IMR-90 (cell line): ENCODE measurements at places on chromosomes 12 and 14. TPM values are rescaled to one million over a fixed set of nuclear protein-coding genes. Genes with fewer than 3 reads are reported as not detected.
A peak's percentile ranks its signal among the peaks of the same experiment; 100 is the strongest.

- no peak for DNase-seq
- peaks cover 81% of the 10 kb centered on the region for H3K36me3 ChIP-seq
- H3K4me3 ChIP-seq: no peak overlapping the region
- no peaks in the 10 kb centered on the region for H3K4me1 ChIP-seq
These were observed 25.6 kb downstream of the OTUB2 start for GRCh38 chr14:94051779-94052178.

Gene CCDC184
- under 0.01 and 0.18 TPM in 2 replicates for total RNA-seq

Gene BICD1
- 17.2 and 25.0 TPM in 2 replicates for total RNA-seq

DNA sequence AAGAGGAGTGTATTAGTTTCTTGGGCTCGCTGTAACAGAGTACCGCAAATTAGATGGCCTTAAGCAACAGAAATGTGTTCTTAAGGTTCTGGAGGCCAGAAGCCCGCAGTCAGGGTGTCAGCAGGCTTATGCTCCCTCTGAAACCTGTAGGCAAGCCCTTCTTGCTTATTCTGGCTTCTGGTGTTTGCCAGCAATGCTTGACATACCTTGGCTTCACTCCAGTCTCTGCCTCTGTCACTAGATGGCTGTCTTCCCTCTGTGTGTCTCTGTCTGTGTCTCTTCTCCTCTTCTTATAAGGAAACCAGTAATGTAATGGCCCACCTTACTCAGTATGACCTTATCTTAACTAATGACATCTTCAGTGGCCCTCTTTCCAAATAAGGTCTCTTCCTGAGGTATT, 85.1 kb downstream of the DERA start:
- peak; percentile 41 for DNase-seq
- H3K36me3 ChIP-seq: no peaks in the 10 kb centered on the region
- no peaks in the 10 kb centered on the region for H3K27me3 ChIP-seq
- no peak overlapping the region for H3K4me3 ChIP-seq
- peaks cover 7% of the 10 kb centered on the region; the same call in 1 of the 2 replicates for H3K4me1 ChIP-seq

GRCh38 chr14:85366226-85366625, 163.7 kb upstream of the FLRT2 start:
- DNase-seq: no peak
- H3K27ac ChIP-seq: no peak overlapping the region
- no peaks in the 10 kb centered on the region for H3K27me3 ChIP-seq
- H3K36me3 ChIP-seq: no peaks in the 10 kb centered on the region
- H3K4me1 ChIP-seq: no peaks in the 10 kb centered on the region

Gene KRT6C
- not detected in 2 replicates for total RNA-seq

DNA sequence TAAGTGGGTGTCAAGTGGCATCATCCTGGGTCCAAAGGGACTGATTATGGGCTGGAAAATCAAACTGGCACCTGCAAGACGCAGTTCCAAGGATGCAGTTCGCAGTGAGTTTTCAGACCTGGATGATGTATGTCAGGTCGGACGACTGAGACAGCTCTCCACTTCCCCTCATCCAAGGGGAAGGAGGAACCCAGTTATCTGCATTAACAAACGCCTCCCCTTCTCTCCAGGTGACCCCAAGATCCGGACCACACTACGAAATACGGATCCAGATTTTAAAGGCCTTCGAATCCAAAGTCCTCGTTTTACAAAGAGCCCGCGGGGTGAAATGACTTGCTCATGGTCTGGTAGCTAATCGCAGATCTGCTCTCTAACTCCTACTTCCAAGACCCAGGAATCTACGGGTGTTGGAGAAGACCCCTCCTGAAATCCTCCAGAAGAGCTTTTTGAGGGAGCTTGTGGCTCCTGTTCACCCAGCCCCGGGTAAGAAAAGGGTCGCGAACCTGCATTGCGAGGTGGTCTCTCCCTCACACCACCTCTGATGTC, 460 bp upstream of the SYNE2 start:
- peaks cover 3% of the 10 kb centered on the region for H3K27me3 ChIP-seq
- H3K4me1 ChIP-seq: no peaks in the 10 kb centered on the region
- H3K36me3 ChIP-seq: no peaks in the 10 kb centered on the region
- peak; percentile 20 for DNase-seq
- no peak overlapping the region for H3K27ac ChIP-seq

DNA sequence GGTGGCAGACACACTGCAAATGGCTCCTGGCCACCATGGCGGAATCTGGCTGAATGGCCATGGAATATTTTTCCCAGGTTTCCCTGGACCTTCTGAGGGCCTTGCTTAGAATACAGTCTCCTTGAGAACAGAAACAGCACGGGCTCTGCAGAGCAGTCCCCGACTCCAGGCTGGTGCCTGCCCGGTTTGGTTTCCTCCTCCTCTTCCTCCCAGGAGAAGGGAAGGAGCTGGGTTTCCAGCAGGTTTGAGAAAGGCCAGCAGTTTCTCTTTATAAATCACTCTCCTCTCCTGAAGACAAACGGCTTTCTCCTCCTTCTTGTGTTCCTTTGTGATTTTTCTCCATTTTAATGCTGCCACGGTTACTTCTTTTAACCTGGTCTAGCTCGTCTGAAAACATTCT, 106.8 kb upstream of the RFLNA start:
- DNase-seq: no peak
- H3K4me1 ChIP-seq: no peaks in the 10 kb centered on the region
- H3K27me3 ChIP-seq: peaks cover 20% of the 10 kb centered on the region
- no peaks in the 10 kb centered on the region for H3K36me3 ChIP-seq
- no peak overlapping the region for H3K27ac ChIP-seq
- H3K4me3 ChIP-seq: no peak overlapping the region

GRCh38 chr14:61101803-61102548, 120.9 kb downstream of the SLC38A6 start:
- no peaks in the 10 kb centered on the region for H3K27me3 ChIP-seq
- H3K4me1 ChIP-seq: peaks cover 31% of the 10 kb centered on the region
- no peak overlapping the region for H3K4me3 ChIP-seq
- no peaks in the 10 kb centered on the region for H3K36me3 ChIP-seq

GRCh38 chr12:252636-253035, 10.0 kb downstream of the SLC6A13 start:
- no peak overlapping the region for H3K4me3 ChIP-seq
- H3K4me1 ChIP-seq: no peaks in the 10 kb centered on the region
- DNase-seq: no peak
- H3K27ac ChIP-seq: no peak overlapping the region

- no peak overlapping the region for H3K4me3 ChIP-seq
- no peaks in the 10 kb centered on the region for H3K36me3 ChIP-seq
- peaks cover 8% of the 10 kb centered on the region for H3K4me1 ChIP-seq
These were observed 31.3 kb upstream of the ULK1 start for GRCh38 chr12:131862994-131863710.

DNA sequence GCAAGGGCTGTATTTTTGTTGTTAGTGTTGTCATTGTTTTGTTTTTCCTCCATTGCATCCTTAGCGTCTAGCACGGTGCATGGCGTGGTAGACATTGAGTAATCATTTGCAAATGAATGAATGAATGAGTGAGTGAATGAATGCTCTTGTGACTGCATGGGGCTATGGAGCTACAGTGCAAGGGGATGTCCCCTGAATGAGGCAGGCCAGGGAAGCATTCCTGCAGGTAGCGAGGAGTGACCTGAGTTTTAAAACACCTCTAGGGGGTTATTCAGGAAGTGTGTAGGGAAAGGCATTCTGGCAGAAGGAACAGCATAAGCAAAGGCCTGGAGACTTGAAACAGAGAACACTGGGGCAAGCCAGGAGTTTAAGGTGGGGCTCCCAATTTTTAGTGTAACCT, 16.9 kb downstream of the MYL2 start:
- H3K4me3 ChIP-seq: no peak overlapping the region
- no peak overlapping the region for H3K27ac ChIP-seq
- H3K27me3 ChIP-seq: peaks cover 7% of the 10 kb centered on the region
- no peak for DNase-seq

DNA sequence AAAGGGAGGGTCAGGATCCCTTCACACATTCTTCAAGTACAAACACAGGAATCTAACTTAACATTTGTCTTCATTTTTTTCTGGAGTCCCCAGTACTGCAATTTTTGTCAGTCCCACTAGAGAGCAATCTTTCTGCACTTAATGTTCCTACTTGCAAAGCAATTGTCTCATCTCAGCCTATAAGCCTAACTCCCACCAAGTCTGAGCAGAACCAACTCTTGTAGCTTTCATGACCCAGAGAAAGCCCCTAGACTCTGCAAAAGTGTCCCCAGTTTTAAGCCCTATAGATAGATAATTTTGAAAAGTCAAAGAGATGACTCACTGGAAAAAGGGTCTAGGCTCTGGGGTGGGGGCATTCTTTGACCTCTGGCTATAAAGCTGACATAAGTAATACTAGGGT, 1.8 kb upstream of the ZBTB39 start:
- peaks cover 15% of the 10 kb centered on the region for H3K36me3 ChIP-seq
- H3K27ac ChIP-seq: peak overlapping the region; percentile 7; the same call in 1 of the 2 replicates
- DNase-seq: peak; percentile 82
- peaks cover 6% of the 10 kb centered on the region for H3K4me1 ChIP-seq
- peaks cover 9% of the 10 kb centered on the region for H3K27me3 ChIP-seq
- H3K4me3 ChIP-seq: no peak overlapping the region

GRCh38 chr12:92370828-92371227, 225.2 kb upstream of the BTG1 start:
- no peaks in the 10 kb centered on the region for H3K36me3 ChIP-seq
- no peak for DNase-seq
- peaks cover 2% of the 10 kb centered on the region for H3K27me3 ChIP-seq
- H3K4me1 ChIP-seq: no peaks in the 10 kb centered on the region

Gene SMIM41
- total RNA-seq: not detected in 2 replicates

Gene ART4
- total RNA-seq: not detected in 2 replicates

DNA sequence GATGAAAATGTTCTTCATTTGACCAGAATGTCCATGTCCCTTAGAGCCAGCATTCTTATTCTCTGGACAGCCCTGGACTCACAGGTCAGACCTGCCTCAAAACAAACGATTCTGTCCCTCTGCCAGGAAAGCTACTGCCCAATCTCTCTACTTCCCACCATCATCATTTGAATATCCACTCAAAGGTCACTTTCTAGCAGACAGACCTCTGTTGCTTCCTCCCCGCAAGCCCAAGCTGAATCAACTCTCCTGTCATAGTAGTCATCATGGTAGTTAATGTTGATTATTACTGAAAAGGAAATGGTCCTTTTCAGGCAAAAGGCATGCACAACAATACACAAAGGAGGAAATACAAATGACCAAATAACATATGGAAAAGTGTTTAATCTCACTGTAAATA, 39.6 kb upstream of the CPM start:
- no peaks in the 10 kb centered on the region for H3K36me3 ChIP-seq
- no peaks in the 10 kb centered on the region for H3K27me3 ChIP-seq
- H3K27ac ChIP-seq: no peak overlapping the region
- H3K4me3 ChIP-seq: no peak overlapping the region

DNA sequence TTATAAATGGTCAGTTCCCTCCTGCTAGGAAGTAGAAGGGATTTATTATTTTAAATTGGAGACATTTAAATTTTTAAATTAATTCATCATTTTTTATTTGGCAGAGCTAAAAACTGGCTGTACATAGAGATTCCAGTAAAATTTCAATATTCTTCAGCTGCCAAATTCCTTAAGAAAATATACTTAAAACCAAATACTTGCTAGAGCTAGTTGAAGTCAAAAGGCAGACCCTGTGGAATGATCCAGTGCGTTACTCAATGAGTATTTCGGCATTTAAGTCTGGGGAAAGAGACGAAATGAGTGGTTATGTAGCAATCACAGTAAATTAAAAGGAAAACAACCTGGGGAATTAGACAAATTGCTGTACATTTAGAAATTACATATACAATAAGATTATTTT, 1104.7 kb downstream of the SLC6A15 start:
- H3K36me3 ChIP-seq: no peaks in the 10 kb centered on the region
- no peaks in the 10 kb centered on the region for H3K4me1 ChIP-seq
- H3K27ac ChIP-seq: no peak overlapping the region
- no peaks in the 10 kb centered on the region for H3K27me3 ChIP-seq
- H3K4me3 ChIP-seq: no peak overlapping the region

DNA sequence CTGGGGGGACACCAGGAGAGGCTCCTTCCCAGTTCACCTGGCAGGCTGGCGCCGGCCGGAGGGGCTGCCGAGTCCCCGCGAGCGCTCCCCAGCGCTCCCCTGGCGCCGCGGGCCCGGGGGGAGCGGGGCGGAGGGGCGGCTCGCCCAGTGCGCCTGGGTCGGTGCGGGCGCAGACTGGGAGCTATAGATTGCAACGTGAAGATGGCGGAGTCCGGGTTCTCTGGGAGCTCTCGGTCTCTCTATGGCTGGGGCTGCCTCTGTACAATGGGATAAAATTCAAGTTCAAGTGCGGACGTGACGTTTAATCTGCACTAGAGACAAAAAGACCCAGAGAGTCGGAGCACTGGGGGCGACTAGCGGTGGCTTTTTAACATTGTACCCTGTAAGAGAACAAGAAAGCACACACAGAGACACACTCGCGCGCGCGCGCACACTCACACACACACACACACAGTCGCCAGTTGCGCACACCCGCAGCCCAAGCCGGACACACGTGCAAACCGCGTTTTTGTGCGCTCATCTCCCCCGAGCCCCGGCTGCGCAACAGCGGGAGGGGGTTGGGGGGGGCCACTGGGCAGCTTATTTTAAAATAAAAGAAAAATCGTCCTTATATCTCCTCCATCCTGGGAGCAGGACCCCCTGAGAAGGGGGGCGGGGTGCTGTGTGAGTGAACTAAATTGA, at the start of gene BCL11B:
Gene BCL11B (minus strand): TSS at position 247 of the 681 bp plus-strand sequence. CDS start 979 bp downstream, outside the sequence.
- H3K4me1 ChIP-seq: peaks cover 1% of the 10 kb centered on the region; the same call in 1 of the 2 replicates
- H3K27me3 ChIP-seq: peaks cover 65% of the 10 kb centered on the region
- no peaks in the 10 kb centered on the region for H3K36me3 ChIP-seq

Gene COX8C
- total RNA-seq: not detected in 2 replicates

- H3K4me1 ChIP-seq: 0 out of 2 replicates have a peak, but pooled peaks cover 5% of the 10 kb centered on the region
- H3K4me3 ChIP-seq: no peak overlapping the region
- H3K36me3 ChIP-seq: peaks cover 15% of the 10 kb centered on the region
- H3K27me3 ChIP-seq: no peaks in the 10 kb centered on the region
These were observed 39.0 kb downstream of the DCAF4 start for GRCh38 chr14:72965249-72965648.

GRCh38 chr14:74979029-74979428, 23.6 kb upstream of the PGF start:
- H3K27me3 ChIP-seq: peaks cover 2% of the 10 kb centered on the region; the same call in 1 of the 2 replicates
- H3K4me3 ChIP-seq: no peak overlapping the region
- H3K4me1 ChIP-seq: peaks cover 15% of the 10 kb centered on the region
- no peak for DNase-seq
- H3K36me3 ChIP-seq: no peaks in the 10 kb centered on the region
- H3K27ac ChIP-seq: no peak overlapping the region

DNA sequence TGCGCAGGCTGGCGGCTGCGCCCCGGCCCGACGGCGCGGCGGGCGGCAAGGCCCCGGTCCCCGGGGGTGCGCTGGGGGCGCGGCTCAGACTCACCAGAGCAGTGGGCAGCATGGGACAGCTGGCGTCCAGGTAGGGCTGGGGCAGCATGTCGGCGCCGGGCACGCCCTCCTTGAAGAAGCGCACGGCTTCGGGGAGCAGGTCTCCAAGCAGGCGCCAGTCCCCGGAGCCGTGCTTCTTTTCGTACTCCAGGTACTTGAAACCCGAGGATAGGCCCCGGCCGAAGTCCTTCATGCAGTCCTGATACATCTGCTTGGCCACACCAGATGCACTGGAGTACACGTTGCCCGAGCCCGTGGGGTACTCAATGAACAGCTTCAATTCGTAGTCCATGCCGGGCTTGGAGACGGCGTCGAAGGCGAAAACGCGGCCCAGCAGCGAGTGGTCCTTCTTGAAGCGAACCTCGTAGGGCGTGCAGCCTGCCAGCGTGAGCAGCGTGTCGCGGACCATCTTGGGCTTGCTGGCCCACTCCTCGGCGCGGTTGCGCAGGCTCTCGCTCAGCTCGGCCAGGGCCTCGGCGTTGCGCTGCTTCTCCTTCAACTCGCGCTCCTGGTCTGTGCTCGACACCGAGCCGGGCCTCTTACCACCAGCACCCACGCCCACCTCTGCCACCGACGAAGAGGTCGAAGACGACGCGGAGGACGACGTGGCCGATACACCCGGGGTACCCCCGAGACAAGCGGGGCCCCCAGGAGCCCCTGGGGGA, 2.2 kb downstream of the IRF2BPL start:
- peak overlapping the region; percentile 97 for H3K4me3 ChIP-seq
- H3K27ac ChIP-seq: peak overlapping the region; percentile 99
- H3K27me3 ChIP-seq: no peaks in the 10 kb centered on the region
- H3K36me3 ChIP-seq: peaks cover 27% of the 10 kb centered on the region
- peak; percentile 51 for DNase-seq
